ENCODE measurements at places on chromosomes 13 and 19.
A peak's percentile ranks its signal among the peaks of the same experiment; 100 is the strongest.

DNA sequence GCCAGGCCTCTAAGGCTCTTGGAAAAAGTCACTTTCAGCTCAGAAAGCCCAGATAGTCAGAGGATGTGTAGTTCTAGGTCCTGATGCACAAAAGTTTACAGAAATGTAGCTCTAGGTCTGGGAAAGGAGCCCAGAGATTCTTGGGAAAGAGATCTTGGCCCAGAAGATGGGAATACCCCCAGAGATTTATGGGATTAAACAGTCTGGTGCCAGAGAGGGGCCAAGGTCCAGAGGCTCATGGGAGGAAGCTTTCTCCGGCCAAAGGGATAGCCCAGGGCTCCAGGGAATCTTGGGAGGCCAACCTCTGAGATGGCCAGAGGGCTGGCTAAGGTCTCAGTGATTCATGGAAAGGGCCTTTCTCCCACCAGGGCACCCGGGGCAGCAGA is 15.2 kb downstream of the BCAT2 start:
- no peak for DNase-seq

GRCh38 chr13:80334597-80335260 is 6.2 kb downstream of the SPRY2 start:
- peak; percentile 53 for DNase-seq

DNA sequence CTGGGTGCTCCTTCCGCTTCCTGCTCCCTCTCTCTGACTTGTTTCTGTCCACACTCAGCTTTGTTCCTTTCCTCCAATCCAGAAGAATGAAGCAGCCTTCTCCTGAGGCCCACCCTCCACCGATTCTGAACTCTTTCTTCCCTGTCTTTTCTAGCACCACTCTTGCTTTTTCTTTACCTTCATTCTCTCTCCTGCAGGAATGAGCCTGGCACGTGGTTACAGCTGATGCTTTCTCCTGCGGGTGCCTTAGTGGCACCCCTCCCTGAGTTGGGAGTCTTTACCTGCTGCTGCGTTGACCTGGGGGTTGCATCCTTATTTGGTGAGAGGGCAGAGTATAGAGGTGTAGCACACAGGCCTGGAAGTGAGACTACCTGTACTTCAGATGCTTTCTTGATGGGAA is 6.2 kb downstream of the UBAC2 start:
- no peak for DNase-seq

DNA sequence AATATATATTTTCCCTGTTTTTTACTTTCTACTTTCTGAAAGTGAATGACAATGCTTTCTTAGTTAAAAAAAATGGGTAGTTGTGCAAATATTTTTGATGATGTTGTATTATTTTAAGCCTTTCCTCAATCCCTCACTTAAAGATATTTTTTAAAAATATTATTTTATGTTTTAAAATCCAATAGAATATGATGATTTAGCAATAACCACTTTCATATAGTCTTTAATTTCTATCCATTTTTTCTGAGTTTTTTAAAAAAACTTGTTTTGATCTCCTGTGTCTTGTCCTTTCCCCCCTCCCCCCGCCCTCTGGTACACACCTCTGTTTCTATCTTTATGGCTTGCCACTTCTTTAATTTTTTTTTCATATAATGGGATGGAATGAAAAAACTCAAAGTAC is 362.0 kb upstream of the SLITRK6 start:
- no peak for DNase-seq

- DNase-seq: peak; percentile 27
These were observed 45.8 kb downstream of the TGDS start for GRCh38 chr13:94550062-94550738.

DNA sequence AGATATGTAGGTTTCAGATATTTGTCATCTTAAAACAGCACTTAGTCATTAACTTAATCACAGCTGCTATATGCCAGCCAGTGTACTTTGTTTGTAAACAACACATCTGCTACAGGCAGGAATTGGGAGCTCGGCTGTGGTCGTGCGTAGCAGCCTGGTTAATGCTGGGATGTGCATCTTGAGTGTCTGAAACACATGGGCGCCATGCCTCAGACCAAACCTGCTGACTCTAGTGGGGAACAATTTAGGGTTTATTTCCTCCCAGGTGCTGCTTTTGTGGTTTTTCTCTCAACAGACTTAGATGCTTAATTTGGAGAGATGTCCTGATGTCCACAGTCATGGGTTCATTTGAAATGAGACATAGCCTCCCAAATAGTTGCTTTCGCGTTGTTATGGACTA is 238.5 kb upstream of the TMTC4 start:
- no peak for DNase-seq

GRCh38 chr13:78190296-78190695 is 271.7 kb upstream of the EDNRB start:
- DNase-seq: no peak

DNA sequence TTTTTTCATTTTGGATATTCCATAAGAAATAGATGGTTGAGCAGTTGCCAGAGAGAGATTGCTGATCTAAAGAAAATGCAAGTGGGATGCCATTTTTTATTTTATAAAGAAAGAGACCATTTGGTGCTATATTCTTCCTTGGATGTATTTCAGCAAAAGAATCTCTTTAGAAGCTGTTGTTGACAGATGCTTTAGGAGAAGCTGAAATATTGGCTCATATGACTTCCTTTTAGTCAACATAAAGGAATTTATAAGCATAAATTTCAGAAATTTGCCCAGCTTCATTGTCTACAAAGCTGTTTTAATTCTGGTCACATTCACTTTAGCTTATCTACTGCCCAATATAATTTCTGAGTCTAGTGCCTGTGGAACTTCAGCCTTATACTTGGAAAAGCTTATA is 36.9 kb downstream of the POLR1D start:
- peak; percentile 68 for DNase-seq
